Activated CD8-positive, alpha-beta memory T cell treated with anti-CD3 and anti-CD28 coated beads for 24 hours (primary cell): ENCODE measurements at places on chromosomes 5 and 9.

GRCh38 chr5:55347786-55348185 is 40.0 kb downstream of the MTREX start:
- DNase-seq = no peak

- DNase-seq = no peak
These were observed 306.9 kb upstream of the EFNA5 start for GRCh38 chr5:107977550-107978071.

GRCh38 chr9:111037708-111038330 is 451 bp downstream of the LPAR1 start:
- DNase-seq = no peak

- DNase-seq = no peak
These were observed 171.0 kb downstream of the MSX2 start for GRCh38 chr5:174895360-174895759.

DNA sequence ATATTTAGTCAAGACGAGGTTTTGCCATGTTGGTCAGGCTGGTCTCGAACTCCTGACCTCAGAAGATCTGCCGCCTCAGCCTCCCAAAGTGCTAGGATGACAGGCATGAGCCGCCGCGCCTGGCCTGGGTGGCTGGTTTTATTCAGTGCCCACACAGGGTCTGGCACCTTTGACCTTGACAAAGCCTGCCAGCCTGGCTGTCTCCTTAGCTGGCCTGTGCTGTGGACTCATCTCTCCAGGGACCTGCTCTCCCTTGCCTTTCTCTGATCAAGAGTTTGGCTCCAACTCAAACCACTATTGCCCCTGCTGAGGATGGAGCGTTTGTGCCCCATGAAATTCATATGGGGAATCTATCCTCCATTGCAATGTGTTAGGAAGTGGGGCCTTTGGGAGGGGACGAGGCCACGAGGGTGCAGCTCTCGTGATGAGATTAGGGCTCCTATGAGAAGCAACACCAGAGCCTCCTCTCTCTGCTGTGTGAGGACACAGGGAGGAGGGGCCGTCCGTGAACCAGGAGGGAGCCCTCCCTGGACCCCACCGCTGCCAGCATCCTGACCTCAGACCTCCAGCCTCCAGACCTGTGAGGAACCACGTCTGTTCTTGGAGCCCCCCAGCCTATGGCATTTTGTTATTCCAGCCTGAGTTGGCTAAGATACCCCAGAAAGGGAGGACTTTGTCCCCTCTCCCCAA is 45.0 kb downstream of the MRPL36 start:
- DNase-seq = no peak

GRCh38 chr9:89748021-89748670 is 143.3 kb downstream of the GADD45G start:
- no peak for DNase-seq

DNA sequence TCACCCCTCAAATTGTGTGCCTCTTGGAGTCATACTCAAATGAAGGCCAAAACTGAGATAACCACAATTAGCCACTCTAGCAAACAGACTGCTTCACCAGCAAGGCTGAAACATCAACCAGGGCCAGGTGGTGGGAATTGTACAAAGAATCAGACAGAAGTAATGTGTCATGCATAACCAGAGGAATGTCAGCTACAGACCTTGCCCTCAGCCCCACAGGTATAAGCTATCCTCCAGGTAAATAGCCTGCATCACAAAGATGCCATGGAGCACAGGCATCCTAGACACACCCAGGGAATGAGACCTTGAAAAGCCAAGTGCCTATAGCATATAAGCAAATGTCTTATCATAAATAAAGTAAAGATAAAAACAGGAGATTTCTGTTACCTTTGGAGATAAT is 242.7 kb downstream of the CETN3 start:
- no peak for DNase-seq

DNA sequence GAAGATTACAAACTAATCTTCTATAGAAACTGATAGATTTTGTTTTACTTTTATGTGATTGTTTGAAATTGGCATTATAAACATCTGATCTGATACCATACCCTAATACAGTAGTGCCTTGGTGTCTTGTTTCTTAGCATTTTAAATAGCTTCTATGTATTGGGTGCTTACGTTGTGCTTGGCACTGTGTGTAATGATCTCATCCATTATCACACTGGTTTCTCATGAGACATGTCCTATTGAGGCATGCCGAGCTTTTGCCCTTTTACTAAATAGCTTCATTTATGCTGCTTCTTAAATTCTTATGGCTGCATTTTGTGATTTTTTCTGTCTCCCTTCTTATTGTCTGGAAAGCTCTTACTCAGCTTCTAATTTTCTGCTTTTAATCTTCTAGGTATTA is 48.2 kb upstream of the TLR4 start:
- no peak for DNase-seq

GRCh38 chr9:40928803-40929487 is 199.5 kb downstream of the FOXD4L6 start:
- DNase-seq = peak; percentile 42

DNA sequence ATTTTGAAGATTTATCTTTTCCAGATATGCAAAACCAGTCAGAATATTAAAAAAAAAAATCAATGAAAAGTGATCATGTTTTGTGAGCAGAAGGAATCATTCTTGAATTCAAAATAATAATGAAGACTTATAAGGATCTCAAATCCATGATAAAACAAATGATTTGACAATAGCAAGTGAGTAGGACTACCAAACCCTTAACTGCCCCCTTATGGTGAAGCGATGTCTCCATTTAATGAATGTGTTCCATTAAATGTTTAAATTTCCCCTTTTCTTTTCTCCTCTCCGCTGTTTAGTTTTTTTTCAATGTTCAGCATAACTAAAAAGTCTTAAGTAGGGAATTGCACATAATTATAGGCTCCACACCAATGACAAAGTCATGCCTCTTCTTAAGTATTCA is 12.2 kb upstream of the MARCHF3 start:
- no peak for DNase-seq
